ENCODE measurements at places on chromosomes 1 and 21. TPM values are rescaled to one million over a fixed set of nuclear protein-coding genes. Genes with fewer than 3 reads are reported as not detected.

Gene TP73
- total RNA-seq: 1.5 TPM

Gene KCNH1
- total RNA-seq: 0.21 TPM

Gene TCHHL1
- not detected for total RNA-seq

Gene HAPLN2
- 0.91 TPM for total RNA-seq

DNA sequence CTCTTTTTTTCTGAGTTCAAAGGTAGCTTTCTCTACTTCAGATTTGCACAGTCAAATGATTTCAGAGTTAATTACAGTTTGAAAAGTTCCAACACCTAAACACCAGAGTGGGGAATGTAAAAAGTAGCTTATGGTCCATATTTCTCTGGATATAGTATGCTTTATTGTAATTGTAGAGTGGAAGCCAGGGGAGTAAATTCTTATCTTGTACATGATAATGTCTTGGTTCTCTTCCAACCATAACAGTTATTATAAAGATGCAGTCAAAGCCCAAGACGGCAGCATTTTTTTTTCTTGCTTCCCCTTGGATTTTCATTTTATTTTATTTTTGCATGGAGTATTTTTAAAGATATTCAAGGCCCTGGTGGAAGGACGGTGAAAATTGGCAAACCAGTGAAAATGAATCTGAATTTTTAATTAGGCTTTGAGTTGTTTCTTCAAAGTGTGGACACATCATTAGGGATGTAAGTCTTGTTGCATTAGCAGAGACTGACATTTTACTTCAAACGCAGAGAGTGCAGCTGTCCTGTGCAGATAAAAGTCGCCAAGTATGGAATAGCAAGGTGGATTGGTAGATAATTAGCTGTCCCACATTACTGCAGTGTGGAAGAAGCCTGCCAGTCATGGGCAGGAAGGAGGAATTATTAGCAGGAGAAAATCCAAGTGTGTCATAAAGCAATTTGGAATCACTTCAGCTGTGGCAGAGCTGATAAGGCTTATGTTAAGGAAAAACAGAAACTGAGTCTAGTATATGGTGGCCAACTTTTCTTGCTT is 11.3 kb downstream of the CACHD1 start:
- H3K27ac ChIP-seq: no peak overlapping the region
- H3K4me1 ChIP-seq: peaks cover 59% of the 10 kb centered on the region
- peaks cover 11% of the 10 kb centered on the region for H3K36me3 ChIP-seq
- DNase-seq: no peak
- H3K27me3 ChIP-seq: no peaks in the 10 kb centered on the region
- H3K4me3 ChIP-seq: no peak overlapping the region

GRCh38 chr1:107434361-107434693 is 293.5 kb downstream of the NTNG1 start:
- no peaks in the 10 kb centered on the region for H3K36me3 ChIP-seq
- H3K4me1 ChIP-seq: no peaks in the 10 kb centered on the region
- H3K27ac ChIP-seq: no peak overlapping the region
- DNase-seq: no peak
- no peaks in the 10 kb centered on the region for H3K27me3 ChIP-seq

DNA sequence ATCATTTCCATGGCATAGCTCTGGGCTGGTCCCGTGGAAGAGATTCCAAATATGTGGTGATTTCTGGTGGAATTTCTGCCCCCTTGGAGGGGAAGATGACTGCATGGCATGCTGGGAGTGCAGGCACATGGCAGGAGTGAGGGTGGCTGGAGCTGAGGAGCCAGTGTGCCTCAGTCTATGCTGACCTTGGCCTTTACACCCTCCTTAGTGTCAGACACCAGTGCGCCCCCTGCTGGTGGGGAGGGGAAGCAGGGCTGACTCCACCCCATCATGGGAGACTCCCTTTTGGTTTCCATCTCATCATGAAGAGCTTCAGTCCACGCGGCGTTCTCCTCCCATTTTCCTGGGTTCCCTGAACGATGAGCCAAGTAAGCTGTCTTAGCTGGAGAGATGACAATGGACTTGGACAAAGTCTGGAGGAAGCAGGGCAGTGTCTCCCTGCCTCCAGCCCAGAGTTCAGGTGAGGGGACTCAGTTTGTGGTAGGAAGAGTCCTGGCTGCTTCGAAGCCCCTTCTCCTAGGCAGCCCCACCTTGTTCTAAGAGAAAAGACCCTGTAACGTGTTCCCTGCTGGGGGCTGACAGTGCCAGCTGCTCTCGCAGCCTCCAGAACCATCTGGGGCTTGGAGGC is 10.3 kb downstream of the ALX3 start:
- no peaks in the 10 kb centered on the region for H3K4me1 ChIP-seq
- H3K27ac ChIP-seq: no peak overlapping the region
- peaks cover 6% of the 10 kb centered on the region for H3K27me3 ChIP-seq

DNA sequence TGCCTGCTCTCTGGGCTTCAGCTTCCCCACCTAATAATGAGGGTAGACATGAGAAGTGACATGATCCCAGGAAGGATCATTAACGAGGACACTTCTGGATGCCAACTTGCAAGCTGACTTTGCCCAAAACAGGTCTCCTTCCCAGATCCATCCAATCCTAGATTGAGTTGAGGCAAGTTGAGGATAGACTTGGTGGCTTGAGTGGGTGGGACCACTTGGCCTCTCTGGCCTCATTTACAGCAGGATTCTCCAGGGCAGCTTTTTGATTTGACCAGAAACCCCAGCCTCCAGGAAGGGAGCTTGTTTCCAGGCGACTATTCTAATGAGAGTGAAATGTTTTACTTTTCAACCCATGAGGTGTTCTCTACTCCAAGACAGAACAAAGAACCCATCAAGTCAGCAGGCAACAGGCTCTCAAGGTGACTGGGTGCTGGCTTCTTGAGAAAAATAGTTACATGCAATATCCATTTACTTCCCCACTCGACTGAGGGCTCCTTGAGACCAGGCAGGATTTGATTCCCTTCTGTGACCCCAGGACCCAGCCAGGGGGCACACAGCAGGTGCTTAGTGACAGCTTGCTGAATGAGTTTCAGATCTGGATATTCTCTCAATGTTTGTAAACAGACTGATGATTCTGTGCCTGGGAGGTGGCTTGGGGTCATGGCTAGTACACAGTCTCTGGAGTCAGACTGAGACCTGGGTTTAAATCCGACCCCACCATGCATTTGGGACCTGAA is 128.2 kb downstream of the DMRTB1 start:
- no peaks in the 10 kb centered on the region for H3K36me3 ChIP-seq
- no peak overlapping the region for H3K4me3 ChIP-seq
- H3K27me3 ChIP-seq: no peaks in the 10 kb centered on the region
- H3K27ac ChIP-seq: no peak overlapping the region

DNA sequence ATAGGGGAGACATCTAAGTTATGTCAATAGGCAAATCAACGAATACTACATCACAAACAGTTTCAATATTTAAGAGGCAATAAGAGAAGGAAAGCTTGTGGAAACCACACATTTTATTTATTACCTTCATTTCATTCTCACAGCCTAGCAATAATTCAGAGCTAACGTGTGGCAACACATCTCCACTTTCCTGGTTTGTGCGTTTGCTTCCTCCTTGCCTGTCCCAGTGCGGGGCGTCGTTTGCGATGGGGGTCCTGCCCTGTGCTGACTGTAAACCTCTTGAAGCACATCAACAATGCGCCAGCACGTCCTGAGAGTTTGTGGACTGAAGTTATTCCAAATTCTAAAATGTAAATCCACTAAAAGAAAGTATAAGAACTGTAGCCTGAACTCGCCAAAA is 14.4 kb upstream of the VPS26C start:
- no peak overlapping the region for H3K4me3 ChIP-seq
- H3K36me3 ChIP-seq: no peaks in the 10 kb centered on the region
- no peak overlapping the region for H3K27ac ChIP-seq
- DNase-seq: no peak
- H3K4me1 ChIP-seq: peaks cover 6% of the 10 kb centered on the region

- no peak overlapping the region for H3K27ac ChIP-seq
- no peaks in the 10 kb centered on the region for H3K36me3 ChIP-seq
- no peaks in the 10 kb centered on the region for H3K27me3 ChIP-seq
Observed at GRCh38 chr1:152932170-152932811, 14.7 kb upstream of the SPRR5 start.

DNA sequence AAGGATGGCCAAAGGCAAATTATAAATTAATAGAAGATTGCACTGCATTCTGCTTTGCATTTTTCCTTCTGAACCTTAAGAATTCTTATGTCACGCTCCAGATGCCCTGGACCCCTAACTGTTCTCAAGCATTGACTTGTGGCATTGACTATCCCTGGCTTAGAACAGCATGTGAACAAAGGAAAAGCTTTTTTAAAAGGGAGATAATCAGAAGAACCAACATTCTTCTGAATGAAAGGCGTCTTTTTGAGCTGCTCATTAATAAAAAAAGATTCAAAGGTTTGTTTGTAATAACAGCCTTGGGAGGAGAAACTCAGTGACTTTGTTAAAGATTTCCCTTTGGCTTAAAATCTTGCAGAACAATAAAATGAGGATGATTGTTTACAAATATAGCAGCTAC is 105.5 kb downstream of the TNNI3K start:
- H3K4me1 ChIP-seq: peaks cover 48% of the 10 kb centered on the region
- no peak for DNase-seq
- H3K27ac ChIP-seq: peak overlapping the region; percentile 20

GRCh38 chr1:233113009-233113879 is 162.8 kb downstream of the NTPCR start:
- peaks cover 26% of the 10 kb centered on the region for H3K4me1 ChIP-seq
- peaks cover 19% of the 10 kb centered on the region for H3K36me3 ChIP-seq
- DNase-seq: no peak
- H3K27ac ChIP-seq: peak overlapping the region; percentile 99
- H3K4me3 ChIP-seq: peak overlapping the region; percentile 26
